Mesothelial cell of epicardium (in vitro differentiated cells): ENCODE measurements at places on chromosomes 1 and 21.
A peak's percentile ranks its signal among the peaks of the same experiment; 100 is the strongest.

- DNase-seq: peak; percentile 20
Measured at GRCh38 chr1:184974056-184974836, at the start of gene NIBAN1. NIBAN1 (minus strand) TSS chr1:184974508; CDS start chr1:184974356, 152 bp downstream.

DNA sequence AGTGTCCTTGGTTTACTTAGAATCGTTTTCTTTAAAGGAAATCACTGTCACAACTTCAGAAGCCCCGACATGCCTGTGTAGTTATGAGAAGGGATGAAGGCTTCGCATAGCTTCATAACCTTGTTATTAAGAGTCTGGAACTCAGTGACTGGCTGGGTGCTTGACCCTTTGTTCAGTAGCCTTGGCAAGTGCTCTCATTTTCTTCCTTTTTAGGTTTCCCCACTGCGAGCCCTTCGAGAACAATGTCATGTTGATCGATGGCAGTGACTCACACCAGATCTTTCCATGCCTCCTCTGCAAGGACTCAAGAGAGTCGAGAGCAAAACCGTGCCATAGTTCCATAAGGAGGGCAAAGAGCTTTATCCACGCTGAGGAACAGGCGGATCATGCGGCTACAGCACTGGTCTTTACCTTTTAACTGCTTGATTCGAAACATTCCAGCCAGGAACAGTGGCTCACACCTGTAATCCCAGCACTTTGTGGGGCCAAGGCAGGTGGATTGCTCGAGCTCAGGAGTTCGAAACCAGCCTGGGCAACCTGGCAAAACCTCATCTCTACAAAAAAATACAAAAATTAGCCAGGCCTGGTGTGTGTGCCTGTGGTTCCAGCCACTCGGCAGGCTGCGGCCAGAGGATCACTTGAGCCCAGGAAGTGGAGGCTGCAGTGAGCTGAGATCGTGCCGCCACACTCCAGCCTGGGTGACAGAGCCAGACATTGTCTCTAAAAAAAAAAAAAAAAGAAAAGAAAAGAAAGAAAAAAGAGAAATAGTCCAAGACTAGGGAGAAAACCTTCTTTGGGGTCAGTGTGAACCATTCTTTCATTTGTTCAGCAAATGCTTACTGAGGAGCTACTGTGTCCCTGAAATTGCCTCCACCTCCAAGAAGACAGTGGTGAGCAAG is 95.4 kb upstream of the ERRFI1 start:
- no peak for DNase-seq

- DNase-seq: no peak
Measured at GRCh38 chr1:232422098-232422497, 207.8 kb downstream of the SIPA1L2 start.

DNA sequence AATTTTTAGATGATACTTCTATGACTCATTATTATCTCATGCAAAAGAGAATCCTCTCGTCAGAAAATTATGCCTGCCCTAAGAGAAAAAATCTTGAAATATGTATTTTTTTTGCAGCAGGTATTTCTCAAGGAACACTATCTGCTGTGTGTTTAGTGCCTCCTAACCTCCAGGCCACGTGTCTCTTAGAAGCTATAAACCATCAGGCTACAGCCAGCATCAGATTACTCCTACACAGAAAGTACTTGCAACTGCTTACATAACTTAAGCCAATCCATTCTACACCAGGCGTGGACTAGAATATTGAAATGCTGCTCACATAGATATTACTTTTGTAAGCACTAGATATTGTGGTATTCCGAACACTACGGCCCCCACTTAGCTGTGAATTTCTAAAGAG is 933.4 kb downstream of the PLA2G4A start:
- no peak for DNase-seq

DNA sequence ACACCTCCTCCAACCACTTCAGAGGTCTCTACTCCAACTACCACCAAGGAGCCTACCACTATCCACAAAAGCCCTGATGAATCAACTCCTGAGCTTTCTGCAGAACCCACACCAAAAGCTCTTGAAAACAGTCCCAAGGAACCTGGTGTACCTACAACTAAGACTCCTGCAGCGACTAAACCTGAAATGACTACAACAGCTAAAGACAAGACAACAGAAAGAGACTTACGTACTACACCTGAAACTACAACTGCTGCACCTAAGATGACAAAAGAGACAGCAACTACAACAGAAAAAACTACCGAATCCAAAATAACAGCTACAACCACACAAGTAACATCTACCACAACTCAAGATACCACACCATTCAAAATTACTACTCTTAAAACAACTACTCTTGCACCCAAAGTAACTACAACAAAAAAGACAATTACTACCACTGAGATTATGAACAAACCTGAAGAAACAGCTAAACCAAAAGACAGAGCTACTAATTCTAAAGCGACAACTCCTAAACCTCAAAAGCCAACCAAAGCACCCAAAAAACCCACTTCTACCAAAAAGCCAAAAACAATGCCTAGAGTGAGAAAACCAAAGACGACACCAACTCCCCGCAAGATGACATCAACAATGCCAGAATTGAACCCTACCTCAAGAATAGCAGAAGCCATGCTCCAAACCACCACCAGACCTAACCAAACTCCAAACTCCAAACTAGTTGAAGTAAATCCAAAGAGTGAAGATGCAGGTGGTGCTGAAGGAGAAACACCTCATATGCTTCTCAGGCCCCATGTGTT is 66.6 kb downstream of the TPR start:
- DNase-seq: no peak

GRCh38 chr1:70509996-70510876 is 99.2 kb downstream of the CTH start:
- no peak for DNase-seq
